Hematopoietic multipotent progenitor cell treated with erythropoietin and hydrocortisone succinate and interleukin-3 and kit ligand, for 6 days (in vitro differentiated cells): ENCODE measurements at places on chromosomes 16 and 17.

DNA sequence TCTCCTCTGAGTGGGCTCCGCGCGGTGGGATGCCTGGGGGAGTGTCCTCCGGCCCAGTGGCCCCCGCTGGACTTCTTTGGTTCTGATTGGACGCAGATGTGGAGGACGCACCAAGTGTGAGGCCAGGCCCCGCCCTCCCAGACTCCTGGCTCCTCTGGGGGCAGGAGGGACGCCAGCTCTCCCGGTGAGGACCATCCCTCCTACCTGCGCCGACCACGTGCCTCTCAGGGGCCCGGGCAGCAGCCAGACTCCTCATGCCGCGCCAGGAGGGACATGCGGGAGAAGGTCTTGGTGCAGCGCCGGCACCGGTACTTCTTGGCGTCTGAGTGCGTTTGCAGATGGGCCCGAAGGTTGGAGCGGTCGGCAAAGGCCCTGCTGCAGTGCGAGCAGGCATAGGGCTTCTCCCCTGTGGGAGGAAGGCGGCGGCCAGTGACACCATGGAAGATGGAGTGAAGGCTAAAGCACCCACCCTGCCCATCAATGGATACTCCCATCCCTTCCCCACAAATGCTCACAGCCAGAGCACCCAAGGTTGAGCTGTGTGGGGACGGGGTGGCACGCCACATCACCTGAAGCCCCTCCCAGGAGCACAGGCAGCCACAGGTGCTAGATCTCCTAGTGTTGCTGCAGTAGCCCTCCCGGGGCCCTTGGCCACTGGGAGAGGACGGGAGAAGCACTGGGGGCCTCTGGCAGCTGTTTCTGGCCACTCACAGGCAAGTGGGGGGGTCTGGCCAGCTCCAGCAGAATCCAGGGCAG lies 7.9 kb downstream of the SNAI3 start:
- DNase-seq, result no peak

DNA sequence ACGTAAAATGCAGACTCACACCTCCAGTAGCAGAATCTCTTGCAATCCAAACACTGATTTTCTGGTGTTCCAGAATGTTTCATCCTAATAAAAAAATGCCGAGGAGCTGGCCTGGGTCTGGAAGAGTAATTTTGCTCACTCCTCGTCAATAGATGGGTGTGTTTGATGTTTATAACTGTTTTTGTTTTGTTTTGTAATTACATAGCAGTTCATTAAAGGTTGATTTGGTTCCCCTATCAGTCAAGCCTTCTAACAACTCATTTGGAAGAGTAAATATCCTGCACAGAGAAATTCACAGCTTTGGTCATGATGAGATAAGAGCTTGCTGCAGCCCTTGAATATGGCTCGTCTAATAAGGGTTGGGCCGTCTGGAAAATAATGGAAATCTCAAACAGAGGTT lies 36.8 kb upstream of the ELAC2 start:
- DNase-seq, result no peak

- no peak for DNase-seq
Measured at GRCh38 chr16:86499889-86500707, 10.2 kb upstream of the FOXF1 start.

GRCh38 chr16:27408012-27408601 lies 6.1 kb downstream of the IL21R start:
- peak; percentile 43 for DNase-seq

DNA sequence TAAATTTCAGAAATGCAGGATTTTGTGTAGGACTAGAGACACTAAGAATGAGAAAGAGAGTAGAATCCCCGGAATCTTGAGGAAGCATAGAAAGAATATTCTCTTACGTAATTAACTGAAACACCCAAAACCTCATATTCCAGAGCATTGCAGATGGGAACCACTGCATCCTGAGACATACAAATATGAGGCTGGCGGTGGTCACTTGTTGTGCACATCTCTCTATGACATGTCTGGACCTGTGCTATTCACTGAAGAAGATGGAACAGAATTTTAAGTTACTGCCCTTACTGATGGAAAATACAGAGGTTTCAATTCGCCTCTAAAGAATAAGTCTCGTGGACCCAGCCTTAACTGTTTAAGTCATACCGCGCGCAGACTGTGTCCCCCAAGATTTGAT lies 806 bp downstream of the RAD51C start:
- DNase-seq, result peak; percentile 16

DNA sequence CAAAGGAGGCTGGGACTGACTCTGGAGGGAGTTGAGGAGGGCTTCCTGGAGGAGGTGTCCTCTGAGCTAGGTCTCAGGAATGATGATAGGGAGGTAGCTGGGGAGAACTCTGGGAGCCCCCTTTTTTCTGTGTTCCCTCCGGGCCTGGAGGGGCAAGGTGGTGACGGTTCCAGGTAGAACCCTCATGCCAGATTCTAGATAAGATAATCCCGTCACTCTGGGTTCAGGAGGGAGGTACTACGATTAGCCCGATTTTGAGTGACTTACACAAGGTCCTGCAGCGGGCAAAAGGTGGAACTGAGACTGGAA lies 18.7 kb upstream of the ADGRG3 start:
- DNase-seq, result no peak

- no peak for DNase-seq
Measured at GRCh38 chr17:27498615-27499309, 42.5 kb downstream of the KSR1 start.

DNA sequence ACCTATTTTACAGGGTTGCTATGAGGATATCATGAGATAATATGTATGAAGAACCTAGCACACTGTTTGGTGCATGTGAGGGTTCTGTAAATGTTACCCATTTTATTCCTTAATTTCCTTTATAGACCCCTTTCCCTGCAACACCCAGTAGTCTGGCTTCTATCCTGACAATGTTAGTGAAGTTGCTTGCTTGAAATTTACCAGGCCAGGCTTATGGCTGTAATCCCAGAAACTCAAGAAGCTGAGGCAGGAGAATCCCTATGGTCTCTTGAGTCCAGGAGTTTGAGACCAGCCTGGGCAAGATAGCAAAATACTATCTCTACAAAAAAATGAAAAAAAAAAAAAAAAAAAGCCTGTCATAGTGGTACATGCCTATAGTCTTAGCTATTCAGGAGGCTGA lies 722.0 kb downstream of the MAF start:
- DNase-seq, result no peak

DNA sequence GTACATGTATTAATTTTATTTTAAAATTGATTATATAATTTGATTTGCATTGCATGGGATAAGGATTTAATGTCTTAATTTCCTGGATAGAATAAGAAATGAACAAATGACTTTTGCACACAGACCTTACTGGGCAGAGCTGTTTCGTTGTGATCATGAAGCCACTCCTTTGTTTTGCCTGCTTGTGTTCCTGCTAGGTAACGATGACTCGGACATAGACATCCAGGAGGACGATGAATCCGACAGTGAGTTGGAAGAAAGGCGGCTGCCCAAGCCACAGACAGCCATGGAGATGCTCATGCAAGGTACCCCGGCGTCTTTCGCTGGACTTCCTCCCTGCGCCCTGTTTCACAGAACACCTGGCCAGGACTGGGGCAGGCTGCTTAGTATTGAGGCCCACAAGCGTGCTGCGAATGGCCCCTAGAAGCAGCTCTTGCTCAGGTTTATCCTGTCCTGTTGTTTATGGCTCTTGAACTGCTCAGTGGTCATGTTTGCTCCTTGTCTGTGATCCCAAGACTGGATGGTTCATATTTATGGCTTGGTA lies 29.6 kb downstream of the CLUAP1 start:
- no peak for DNase-seq

GRCh38 chr17:44008205-44008909 lies 3.9 kb downstream of the NAGS start:
- DNase-seq, result no peak

DNA sequence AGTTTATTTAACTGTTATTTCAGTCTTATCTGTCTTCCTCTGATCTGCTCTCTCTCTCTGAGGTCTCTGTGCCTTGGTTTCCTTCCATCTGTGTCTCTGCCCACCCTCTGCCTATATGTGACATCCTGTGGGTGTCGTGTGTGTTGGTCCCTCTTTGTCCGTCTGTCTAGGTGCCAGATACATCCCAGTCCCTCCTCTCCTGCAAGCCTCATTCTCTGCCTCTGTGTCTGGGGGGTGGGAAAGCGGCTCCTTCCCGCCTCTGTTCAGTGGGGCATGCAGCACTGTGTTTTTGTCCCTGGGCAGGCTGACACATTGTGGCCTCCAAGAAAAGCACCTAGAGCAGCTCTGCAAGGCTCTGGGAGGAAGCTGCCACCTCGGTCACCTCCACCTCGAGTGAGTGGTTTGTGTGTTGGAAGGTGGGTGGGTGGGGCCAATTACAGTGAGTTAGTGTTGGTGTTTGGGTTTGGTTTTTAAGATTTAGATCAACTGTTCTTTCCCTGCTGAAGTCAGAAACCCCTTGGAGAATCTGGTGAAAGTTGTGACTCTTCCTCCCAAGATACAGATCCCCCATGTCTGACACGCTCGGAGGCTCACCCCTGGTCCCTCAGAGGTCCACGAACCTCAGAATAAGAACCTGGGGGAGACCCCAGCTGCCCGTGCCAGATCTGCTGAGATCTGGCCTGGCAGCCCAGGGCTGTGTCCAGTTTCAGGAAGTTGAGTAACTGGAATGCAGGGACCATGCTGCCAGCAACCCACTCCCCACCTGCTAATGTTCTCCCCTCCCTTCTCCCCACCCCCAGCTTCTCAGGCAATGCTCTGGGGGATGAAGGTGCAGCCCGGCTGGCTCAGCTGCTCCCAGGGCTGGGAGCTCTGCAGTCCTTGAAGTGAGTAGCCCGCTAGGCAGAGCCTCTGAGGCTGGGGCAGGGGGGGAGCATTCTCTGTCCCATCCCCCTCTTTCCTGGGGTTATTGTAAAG lies 50.9 kb upstream of the CPNE2 start:
- DNase-seq, result peak; percentile 11

- no peak for DNase-seq
Measured at GRCh38 chr16:73051961-73052360, 4.0 kb upstream of the ZFHX3 start.

- DNase-seq, result peak; percentile 9
Measured at GRCh38 chr17:1829216-1829591, 498 bp downstream of the SMYD4 start.

GRCh38 chr16:81907681-81908080 lies 103.6 kb downstream of the SDR42E1 start:
- DNase-seq, result no peak

DNA sequence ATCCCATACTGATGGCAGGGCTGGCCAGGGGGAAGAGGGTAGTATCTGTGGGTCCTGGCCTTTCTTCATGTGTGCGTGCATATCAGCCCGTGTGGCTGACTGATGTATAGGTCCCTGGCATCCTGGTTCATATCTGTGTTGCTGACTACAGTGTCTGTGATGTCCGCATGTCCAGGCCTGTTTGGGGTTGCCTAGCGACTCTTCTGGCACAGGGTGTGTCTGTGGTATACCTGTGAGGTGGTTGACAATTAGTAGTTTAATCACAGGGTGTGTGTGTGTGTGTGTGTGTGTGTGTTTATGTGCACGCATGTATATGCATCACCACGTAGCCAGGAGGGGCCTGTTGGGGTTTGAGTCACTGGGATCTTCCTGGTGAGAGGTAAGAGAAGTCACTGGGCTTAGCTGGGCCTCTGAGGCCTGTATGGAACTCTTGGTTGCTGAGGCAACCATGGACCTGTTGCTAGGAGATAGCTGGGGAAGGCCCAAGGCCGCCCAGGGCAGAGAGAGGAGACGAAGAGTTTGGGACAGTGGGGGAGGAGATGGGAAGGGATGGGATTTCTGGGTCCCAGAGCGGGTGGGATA lies 603 bp upstream of the TMEM95 start:
- peak; percentile 34 for DNase-seq

DNA sequence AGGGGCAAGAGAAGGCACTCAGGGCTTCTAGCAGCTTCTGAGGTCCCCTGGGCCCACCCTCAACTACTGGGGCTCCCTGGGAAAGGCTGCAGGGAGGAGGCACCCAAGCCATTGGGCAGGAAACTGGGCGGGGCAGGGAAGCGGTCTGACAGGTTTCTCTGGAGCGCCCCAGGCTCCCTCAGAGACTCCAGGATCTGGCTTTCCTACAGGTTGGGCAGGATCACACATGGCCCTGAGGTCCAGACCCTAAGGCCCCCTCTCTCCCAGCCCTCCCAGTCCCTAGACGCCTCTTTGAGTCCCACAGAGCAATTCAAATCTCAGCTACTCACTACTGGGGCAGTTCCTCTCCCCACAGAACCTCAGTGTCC lies 14.3 kb downstream of the JUP start:
- no peak for DNase-seq

- DNase-seq, result no peak
Measured at GRCh38 chr17:17824119-17824782, 12.5 kb downstream of the SREBF1 start.

GRCh38 chr16:14278749-14279148 lies 207.6 kb downstream of the MRTFB start:
- DNase-seq, result no peak

- DNase-seq, result no peak
Measured at GRCh38 chr17:67765623-67766022, 47.9 kb downstream of the NOL11 start.

DNA sequence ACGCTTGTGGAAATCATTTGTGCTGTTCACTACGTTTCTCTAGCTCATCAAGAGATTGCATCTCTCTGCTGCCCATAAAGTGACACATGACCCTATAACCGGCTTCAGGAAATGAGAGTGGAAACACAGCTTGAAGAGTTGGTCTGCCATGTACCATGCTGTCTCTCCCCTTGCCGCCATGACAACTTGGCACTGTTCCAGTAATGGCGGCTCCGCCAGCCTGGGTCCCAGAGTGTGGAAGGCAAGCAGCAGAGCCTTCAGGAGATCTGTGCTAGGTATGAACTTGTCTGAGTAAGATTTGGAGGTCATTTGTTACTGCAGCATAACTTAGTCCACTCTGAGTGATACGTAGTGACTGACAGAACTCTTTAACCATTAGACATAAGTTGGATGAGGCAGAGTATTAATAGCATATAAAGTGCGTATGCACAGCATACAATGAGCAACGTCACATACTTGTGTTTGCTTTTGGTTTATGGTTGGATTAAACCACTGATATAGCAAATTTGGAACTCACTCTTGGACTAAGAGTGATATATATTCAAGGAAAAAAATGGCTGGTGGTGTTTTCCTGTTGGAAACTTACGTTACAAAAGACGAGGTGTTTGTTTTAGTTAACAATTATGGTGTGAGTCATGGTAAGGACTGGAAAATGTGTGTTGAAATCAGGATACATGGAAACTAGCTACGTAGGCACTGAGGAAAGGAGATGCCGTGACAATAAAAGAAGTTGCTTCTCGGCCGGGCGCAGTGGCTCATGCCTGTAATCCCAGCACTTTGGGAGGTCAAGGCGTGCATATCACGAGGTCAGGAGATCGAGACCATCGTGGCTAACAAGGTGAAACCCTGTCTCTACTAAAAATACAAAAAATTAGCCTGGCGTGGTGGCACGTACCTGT lies 24.4 kb upstream of the PMP22 start:
- no peak for DNase-seq

DNA sequence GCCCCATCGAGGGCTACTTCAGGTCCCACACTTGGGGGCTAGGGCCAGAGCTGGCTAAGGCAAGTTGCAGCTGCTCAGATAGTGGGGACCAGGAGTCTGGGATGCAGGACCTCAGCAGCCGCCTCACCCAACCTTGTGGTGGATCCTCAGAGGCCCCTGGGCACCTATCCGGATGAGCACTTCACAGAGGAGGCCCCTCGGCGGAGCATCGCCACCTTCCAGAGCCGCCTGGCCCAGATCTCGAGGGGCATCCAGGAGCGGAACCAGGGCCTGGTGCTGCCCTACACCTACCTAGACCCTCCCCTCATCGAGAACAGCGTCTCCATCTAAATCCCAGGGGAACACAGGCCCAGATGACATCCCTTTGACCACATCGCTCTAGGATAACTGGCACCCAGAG lies 9.4 kb downstream of the ALOX15B start:
- no peak for DNase-seq
